Kasumi-1 (cell line): ENCODE measurements at places on chromosomes 16 and 17.

GRCh38 chr16:30775392-30776188 lies 11.4 kb downstream of the ZNF629 start:
- DNase-seq = peak; percentile 57

DNA sequence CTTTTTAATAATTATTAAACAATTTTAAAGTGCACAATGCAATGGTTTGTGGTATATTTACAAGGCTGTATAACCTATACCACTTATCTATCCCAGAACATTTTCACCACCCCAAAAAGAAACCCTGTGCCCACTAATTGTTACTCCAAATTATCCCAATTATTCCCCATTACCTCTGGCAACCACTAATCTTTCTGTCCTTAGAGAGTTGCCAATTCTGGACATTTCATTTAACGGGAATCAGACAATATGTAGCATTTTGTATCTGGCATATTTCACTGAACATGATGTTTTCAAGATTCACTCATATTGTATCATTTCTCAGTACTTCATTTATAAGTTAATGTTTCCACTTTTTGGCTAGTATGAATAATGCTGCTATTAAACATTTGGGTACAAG lies 103.1 kb upstream of the NACA2 start:
- DNase-seq = no peak

GRCh38 chr16:28616636-28617035 lies 6.8 kb upstream of the SULT1A1 start:
- DNase-seq = no peak

DNA sequence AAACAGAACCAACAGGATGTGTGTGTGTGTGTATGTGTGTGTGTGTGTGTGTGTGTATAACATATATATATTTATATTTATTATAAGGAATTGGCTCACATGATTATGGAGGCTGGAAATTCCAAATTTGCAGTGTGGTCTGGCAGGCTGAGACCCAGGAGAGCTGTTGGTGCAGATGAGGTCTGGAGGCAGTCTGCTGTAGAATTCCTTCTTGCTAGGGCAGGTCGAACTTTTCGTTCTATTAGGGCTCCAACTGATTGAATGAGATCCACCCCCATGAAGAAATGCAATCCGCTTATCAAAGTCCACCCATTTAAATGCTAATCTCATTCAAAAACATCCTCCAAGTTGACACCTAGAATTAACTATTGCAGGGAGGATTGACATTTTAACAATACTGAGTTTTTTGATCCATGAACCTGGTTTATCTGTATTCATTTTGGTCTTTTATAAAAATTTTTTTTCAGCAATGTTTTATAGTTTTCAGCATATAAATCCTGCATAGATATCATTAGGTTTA lies 85.0 kb downstream of the CYLD start:
- DNase-seq = no peak

- DNase-seq = peak; percentile 54
Observed at GRCh38 chr17:81428948-81429774, 33.9 kb downstream of the BAHCC1 start.

DNA sequence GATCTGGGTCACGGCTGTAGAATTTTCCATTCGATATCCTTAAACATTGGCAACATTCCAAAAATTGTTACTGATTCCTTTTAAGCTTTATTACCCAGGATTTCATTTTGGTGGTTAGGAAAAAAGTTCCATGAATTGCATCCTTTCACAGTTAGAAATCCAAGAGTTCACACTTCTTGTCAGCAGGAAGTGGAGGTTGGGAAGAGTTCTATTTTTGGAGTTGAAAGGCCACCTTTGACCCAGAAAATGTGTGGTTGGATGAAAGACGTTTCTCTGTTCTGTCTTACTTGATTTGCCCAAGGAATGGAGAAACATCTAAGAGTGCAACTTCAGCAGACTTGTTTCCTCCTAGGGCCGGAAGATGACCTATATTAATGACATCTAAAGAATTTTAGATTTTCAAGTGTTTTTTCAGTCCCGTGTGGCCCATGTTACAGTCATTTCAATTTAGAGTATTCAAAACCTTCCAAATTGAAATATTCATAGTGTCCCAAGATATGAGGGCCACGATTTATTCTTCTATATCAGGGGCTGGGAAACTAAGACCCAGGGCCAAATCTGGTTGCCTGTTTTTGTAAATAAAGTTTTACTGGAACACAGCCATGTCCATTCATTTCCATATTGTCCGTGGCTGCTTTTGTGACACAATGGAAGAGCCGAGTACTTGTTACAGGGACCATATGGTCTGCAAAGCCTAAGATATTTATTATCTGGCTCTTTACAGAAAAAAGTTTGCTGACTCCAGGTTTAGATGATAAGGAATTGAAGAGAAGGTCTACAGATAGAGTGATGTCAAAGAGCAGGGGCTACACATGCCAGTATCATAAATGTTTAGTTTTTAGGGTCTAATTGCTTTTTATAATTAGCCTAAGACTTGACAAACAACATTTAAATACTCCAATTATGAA lies 50.2 kb downstream of the CDK5R1 start:
- DNase-seq = no peak

DNA sequence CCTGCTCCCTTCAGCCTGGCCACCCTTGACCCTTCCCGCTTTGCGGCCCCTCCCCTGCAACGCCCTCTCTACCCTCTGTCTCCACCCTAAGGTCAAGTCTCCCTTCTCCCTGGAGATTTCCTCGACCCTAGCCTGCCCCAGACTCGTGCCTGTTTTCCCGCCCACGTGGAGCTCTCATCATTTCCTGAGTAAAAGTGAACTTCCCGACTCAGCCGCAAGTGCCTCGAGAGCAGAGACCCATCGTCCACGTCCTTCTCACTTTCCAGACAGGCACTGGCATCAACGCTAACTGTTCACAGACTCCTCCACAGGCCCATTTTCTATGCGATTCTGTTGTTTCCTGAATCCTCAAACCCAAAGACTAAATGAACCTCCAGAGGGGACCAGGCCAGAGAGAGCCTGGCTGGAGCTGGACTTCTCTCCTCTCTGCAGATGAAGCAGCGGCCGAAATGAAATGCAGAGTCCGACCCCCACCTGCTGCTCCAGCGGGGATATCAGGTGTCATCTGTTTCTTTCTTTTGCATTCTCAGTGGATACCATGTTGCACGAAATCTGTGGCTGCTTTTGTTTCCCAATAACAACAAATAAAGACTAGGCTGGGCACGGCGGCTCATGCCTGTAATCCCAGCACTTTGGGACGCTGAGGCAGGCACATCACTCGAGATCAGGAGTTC lies 52.5 kb downstream of the RTN4RL1 start:
- DNase-seq = no peak

- DNase-seq = no peak
Observed at GRCh38 chr17:34121311-34121710, 133.8 kb upstream of the CCL2 start.

- no peak for DNase-seq
Observed at GRCh38 chr16:9900576-9900975, 281.7 kb downstream of the GRIN2A start.

DNA sequence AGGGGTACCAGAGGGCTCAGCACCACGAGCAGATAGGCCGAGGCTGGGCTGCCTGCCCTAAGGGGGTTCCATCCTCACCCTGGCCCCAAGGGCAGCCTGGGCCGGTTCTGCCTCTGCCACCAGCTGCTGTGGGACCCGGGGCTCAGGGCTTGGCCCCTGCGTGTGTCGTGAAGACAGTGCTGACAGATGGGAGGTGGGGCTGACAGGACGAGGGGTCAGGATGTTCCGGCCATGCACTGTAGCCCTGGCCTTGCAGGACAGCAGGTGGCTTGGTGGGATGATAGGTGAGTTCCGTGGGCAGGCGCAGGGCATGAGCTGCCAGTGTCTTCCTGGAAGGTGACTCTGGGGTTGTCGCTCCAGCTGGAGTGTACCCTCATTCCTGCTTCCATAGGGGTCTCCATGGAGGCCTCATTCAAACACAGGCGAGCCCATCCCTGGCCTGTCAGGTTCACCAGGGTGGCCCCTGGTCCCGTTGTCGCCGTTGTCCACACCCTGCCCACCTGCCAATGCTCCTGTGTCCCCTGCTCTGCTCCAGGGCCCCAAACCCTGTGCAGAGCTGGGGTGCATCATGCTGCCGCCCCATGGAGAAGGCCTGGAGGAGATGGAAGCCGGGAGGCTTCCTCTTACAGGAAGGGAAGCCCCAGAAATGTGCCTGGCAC lies 57.2 kb downstream of the WDR45B start:
- no peak for DNase-seq

- DNase-seq = no peak
Observed at GRCh38 chr17:40958086-40958953, 8.4 kb downstream of the KRT39 start.

DNA sequence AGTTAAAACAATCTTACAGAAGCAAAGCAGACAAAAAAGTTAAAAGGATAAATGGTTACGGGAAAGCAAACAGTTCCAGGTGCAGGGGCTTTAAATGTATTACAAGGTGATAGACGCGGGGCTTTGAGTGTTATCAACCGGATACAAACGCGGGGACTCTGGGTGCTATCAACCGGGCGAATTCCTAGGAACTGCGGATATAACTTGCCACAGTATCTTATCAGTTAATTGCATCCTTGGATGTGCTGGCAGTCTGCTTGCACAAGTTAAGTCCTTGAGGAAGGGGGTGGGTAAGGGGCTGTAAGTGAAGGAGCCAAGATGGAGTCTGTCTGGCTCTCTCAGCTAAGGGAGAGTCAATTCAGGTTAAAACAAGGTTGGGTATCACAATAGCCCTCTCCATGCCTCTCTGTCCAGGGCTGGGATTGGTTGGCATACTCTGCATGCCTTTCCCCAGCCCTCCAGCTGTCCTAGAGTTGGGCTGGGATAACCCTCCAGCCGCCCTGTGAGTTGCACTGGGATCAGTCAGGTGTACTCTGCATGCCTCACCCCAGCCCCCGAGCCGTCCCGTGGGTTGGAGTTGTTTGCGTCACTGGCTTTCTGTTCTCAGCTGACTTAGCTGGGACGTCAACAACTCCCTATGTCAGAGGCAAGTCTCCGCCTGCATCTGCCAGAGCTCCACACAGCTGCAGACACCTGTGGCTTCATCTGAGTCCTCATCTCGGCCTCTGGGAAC lies 40.9 kb downstream of the TMEM235 start:
- DNase-seq = no peak

- no peak for DNase-seq
Observed at GRCh38 chr16:15043344-15043743, 12.5 kb downstream of the NTAN1 start.

- no peak for DNase-seq
Observed at GRCh38 chr17:80913928-80914821, 77.5 kb upstream of the CHMP6 start.

GRCh38 chr17:64709481-64709880 lies 47.4 kb upstream of the SMURF2 start:
- DNase-seq = peak; percentile 23
